Neural progenitor cell (in vitro differentiated cells): ENCODE measurements at places on chromosomes 4 and X. TPM values are rescaled to one million over a fixed set of nuclear protein-coding genes. Genes with fewer than 3 reads are reported as not detected.

The AADAT gene
- 20.0 and 24.2 TPM in 2 replicates for total RNA-seq

The MAGEA12 gene
- not detected in 2 replicates for total RNA-seq

The RHOXF2 gene
- not detected in 2 replicates for total RNA-seq

- peaks cover 21% of the 10 kb centered on the region for H3K4me1 ChIP-seq
- no peaks in the 10 kb centered on the region for H3K27me3 ChIP-seq
- DNase-seq, result peak; percentile 72
- peaks cover 3% of the 10 kb centered on the region for H3K36me3 ChIP-seq
- peak overlapping the region; percentile 74 for H3K27ac ChIP-seq
- peak overlapping the region; percentile 11 for H3K4me3 ChIP-seq
Observed at GRCh38 chr4:19842471-19842870, 409.2 kb upstream of the SLIT2 start.

DNA sequence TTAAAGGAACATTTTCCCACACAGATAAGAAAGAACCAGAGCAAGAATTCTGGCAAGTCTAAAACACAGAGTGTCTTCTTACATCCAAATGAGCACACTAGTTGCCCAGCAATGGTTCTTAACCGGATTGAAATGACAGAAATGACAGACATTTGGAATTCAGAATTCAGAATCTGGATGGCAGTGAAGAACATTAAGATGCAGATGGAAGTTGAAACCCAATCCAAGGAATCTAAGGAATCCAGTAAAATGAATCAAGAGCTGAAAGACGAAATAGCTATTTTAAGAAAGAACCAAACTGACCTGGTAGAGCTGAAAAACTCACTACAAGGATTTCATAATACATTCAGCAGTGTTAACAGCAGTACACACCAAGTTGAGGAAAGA is 21.5 kb downstream of the ANAPC10 start:
- H3K27ac ChIP-seq, result no peak overlapping the region
- no peaks in the 10 kb centered on the region for H3K36me3 ChIP-seq
- no peaks in the 10 kb centered on the region for H3K4me1 ChIP-seq
- no peak for DNase-seq

- no peaks in the 10 kb centered on the region for H3K36me3 ChIP-seq
- no peak overlapping the region for H3K4me3 ChIP-seq
- no peak for DNase-seq
- no peak overlapping the region for H3K27ac ChIP-seq
- no peaks in the 10 kb centered on the region for H3K4me1 ChIP-seq
Observed at GRCh38 chr4:115292320-115293092, 179.1 kb upstream of the NDST4 start.

GRCh38 chr4:19736968-19737756 is 514.5 kb upstream of the SLIT2 start:
- peak; percentile 59 for DNase-seq
- no peak overlapping the region for H3K4me3 ChIP-seq
- no peaks in the 10 kb centered on the region for H3K36me3 ChIP-seq
